Activated CD8-positive, alpha-beta T cell treated with anti-CD3 and anti-CD28 coated beads for 36 hours (primary cell): ENCODE measurements at places on chromosomes 6 and 20.

GRCh38 chr6:40378071-40378724 lies 209.0 kb downstream of the LRFN2 start:
- DNase-seq, result no peak

GRCh38 chr6:166397849-166398248 lies 15.1 kb upstream of the MPC1 start:
- DNase-seq, result no peak

DNA sequence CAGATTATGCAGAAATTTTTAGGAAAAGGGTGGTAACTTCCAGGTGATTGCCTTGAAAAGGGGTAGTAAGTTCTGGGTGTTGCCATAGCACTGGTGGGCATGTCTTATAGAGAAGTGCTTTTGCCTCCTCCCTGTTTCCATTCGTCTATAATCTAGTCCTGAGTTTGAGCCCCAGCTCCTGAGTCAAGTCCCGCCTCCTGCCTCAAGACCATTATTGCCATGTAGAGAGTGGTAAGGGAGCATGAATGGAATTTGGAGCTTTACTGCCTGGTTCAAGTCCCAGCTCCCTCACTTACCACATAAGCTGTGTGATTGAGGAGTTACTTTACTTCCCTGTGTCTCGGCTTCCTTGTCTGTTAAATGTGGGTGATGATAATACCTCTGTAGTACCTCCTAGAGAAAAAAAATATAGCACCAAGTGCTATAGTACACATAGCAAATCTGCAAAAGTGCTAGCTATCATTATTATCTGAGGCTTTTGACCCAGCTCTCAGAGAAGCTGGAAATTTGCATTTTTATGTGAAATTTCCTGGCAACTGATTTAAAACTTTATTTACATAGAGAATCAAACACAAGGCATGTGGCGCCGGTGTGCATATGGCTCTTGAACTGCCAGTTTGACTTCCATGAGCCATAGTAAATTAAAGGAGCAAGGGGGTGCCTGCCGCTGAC lies 36.0 kb downstream of the TGM6 start:
- DNase-seq, result no peak

DNA sequence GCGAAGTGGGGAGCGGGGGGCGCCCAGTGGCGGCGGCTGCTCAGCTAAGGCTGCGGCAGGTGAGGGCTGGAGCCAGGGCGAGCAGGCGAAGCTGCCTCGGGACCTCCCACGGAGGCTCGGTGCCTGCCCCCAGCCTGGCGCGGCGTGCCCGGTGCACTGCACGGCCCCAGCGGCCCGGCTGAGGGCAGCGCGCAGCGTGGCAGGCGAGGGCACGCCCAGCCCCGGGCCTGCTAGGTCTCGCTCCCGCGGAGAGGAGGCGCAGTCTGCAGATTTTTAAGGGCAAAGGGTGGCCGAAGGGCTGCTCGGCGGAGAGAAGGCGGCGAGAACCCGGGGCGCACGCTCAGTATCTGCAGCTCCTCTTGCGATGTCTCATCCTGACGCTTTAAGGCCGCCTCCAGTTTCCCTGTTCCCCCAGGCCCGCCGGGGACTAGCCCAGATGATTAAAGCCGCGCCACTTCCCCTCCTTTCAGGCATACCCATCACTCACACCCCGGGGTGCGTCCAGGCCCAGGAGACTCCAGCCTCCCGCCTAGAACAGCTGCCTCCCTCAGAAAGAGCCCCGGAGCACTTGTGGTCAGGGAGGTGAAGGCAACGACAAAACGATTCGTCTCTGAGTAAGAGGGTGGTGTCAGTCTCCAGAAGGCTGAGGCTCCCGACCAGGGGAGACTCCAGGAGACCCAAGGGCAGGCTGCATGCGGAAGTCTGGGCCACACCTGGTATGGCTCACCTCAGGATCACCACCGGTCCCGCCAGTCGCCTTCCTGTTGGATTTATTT lies at the start of gene FERMT1:
Gene FERMT1 (minus strand): TSS at position 158 of the 776 bp plus-strand sequence. CDS start 3,476 bp downstream, outside the sequence.
- peak; percentile 60 for DNase-seq

GRCh38 chr6:166119116-166119911 lies 48.3 kb downstream of the TBXT start:
- DNase-seq, result no peak

DNA sequence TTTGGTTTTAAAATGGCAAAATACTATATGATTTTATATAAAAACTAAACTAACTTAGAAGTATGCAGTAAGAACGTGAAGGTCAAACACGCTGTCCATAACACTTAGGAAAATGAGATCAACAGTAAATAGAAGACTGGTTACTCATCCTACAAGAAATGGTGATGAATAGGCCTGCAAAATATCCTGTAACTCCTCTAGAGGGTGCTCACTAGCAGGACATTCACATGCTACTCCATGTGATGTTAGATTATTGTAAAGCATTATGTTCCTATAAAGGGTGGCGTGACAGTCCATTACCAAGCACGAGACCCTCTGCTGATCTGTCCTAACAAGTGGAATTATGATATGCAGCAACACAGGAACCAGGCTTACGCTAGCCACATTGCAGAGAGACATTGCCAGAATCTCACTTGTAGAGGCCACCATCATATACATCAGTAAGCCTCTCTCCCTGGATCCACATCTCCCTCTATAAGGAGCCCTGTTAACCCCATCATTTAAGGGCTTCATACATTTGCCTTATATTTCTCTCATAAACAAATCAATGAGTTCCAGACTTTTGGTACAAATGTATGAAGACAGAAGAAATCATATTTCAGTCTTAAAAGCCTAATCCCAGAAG lies 18.0 kb upstream of the DEFB129 start:
- DNase-seq, result peak; percentile 28

GRCh38 chr20:57435105-57435497 lies 43.9 kb downstream of the RBM38 start:
- no peak for DNase-seq

- DNase-seq, result no peak
Observed at GRCh38 chr20:59333260-59333845, 32.9 kb downstream of the EDN3 start.

DNA sequence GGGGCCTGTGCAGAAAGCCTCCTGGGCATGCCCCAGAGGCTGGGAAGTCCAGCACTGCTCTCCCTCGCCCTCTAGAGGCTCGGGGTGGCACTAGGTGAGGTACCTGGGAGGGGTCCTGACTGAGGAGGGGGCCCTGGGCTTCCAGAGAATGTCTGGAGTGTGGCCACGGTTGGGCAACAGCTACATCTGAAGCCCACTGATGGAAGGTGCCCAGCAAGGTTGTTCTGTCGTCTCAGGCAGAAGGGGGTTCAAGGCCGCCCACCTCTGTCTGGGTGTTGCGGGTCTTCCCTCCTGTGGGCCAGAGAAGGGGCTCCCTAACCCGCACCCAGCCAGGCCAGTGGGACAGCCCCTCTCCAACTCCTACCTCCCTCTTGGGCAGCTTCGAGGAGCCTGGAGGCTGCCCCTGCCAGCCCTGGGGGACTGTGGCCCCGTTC lies 11.4 kb upstream of the VEGFA start:
- DNase-seq, result peak; percentile 49

DNA sequence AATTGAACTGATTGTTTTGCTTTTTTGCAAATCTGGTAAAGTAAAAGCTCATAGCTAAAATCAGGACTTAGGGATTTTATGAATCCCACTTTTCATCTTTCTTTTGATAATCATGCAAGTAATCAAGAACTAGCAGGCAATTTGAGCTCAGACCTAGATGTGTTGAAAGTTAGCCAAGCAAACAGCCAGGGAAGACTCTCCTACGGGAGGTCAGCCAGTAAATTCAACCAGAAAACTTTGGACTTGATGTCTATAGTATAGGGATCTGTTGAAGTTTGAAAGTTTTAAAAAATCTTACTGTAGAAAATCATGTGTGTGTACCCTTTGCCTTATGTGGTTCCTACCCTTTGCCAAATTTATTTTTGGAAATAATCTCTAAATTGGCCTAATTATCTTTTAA lies 95.0 kb upstream of the TPD52L1 start:
- no peak for DNase-seq

GRCh38 chr6:50147371-50147770 lies 97.6 kb upstream of the DEFB112 start:
- DNase-seq, result no peak

- DNase-seq, result peak; percentile 81
Observed at GRCh38 chr6:816510-817084, 123.7 kb upstream of the EXOC2 start.

DNA sequence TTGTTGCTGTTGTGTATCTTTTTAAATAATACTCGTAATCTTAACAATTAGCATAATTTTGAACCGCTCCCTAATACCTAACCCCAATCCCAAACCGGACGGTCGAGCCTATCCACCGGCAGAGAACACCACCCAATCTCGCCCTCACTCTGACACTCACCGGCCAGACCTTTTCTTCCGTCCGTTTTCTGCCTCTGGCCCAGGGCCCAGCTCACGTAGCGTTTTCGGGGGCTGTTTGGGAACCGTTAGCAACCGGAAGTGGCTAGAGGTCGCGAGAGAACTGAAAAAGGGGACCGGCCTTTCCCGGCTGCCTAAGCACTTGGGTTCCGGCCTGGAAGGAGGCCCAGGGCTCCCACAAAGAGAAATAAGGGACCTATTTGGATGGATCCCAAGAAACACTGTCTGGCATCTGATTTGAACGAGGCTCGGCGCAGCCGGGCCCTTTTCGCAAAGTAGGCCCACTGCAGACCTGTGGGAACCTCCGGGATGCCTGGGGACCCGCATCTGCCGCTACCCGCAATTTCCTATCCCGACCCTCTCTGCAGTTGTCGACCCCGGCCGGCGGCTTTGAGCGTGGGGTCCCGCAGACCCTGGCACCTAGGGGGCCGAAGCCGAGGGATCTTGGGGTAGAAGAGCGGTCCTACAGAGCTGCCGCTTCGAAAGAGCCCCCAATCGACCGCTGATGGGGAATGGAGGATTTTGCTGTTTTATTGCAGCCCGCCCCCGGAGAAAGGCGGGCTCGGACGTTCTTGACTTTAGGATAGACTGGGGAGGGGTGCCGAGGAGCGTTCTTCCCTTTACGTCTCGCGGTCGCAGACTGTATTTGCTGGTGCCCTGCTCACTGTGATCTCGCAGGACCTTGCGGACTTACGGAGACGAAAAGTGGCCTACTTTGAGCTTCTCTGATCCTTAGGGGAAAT lies 4.8 kb upstream of the ZKSCAN8 start:
- DNase-seq, result peak; percentile 83

DNA sequence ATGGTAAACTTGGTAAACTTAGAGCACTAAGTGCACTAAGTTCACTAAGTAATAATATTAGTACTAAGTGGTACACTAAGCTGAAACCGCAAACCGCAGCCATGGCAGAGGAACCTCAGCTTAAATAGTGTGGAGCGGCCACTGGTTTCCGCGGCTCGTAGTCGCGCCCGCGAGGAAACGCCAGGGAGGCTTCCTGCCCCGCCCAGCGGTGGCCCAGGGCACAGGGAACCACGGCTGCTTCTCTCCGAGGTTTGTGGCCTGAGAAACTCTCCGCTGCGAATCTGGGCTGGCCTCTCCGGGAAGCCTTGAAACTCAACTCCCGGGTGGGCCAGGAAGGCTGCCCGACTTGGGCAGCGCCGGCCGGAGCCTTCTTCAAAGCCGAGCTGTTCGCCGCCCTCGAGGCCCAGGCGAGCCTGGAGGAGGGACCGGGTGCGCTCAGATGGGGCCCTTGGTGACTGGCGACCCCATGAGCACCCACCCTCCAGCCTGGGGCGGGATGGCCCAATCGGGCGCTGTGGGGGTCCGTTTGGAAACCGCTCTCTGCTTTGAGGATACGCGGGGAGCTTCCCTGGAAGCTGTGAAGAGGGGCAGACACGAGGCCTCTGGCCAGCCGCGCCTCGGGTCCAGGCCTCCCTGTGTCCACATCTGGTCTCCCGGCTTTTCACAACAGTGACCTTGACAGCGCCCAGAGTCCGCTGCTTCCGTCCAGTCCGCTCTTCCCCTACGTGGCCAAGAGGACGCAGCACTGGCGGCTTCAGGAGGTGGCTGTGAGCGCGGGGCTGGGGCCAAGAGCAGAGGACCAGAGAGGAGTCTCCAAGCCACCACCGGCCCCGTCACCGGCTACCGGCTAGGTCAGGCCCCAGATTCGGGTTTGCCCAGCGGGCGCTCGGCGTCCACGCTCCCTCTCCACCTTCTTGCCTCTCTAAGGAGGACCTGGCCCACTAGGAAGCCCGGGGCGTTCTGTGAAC lies 25.4 kb upstream of the HLA-E start:
- peak; percentile 78 for DNase-seq

DNA sequence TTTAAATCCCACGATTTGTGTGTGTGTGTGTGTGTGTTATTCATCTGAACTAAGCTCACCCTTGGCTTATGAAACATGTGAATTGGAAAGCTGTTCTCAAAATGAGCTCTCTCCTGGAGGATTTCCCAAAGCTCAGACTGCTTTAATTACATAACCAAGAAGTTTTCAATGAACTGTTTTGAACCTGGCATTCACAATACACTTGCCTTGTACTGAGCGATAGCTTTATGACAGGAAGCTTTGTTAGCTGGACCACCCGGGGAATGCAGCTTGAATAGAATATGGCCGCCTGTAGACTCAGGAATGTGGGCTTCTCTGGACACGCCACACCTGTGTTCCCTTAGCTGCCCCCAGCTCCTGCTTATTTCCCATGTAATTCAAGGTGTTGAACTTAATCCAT lies 71.4 kb upstream of the PREP start:
- no peak for DNase-seq

GRCh38 chr6:125826695-125827463 lies 36.1 kb downstream of the NCOA7 start:
- DNase-seq, result no peak

DNA sequence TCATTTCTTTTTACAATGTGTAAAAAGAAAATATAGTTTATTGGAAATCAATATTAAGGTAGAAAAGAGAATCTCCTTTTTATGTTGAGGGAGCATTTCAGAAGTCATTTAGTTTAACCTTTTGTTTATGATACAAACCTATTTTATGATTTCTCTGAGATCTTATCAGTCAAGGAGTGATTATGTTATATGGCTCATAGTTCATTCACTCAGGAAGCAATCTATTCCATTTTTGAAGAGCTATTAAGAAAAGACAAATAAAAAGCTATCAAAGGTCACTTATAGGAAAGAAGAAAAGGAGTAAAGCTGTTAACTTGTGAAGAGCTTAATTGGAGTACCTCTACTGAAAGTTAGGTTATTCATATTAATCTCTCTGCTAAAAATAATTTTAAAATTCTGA lies 526.6 kb upstream of the JAG1 start:
- no peak for DNase-seq

DNA sequence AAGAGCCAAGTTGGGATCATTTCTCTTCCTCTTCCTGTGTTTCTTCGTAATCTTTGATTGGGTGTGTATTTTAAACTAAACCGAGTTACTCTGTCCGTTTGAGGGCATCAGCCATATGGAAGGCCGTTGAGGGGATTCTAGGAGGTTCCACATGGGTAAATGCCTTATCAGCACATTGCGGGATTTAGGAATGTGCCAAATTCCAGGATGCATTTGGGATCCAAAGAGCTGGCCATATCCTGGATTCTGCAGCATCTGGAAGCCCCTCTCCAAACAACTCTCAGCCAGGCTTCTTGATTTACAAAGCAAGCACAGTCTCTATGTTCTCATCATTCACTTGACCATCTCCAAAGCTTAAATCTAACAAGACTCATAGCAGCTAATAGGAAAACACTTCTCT lies 67.6 kb upstream of the RIN2 start:
- no peak for DNase-seq
